Effector CD8-positive, alpha-beta T cell (primary cell): ENCODE measurements at places on chromosomes 7 and 10.

- DNase-seq: no peak
Observed at GRCh38 chr7:137097111-137097510, 228.7 kb downstream of the CHRM2 start.

DNA sequence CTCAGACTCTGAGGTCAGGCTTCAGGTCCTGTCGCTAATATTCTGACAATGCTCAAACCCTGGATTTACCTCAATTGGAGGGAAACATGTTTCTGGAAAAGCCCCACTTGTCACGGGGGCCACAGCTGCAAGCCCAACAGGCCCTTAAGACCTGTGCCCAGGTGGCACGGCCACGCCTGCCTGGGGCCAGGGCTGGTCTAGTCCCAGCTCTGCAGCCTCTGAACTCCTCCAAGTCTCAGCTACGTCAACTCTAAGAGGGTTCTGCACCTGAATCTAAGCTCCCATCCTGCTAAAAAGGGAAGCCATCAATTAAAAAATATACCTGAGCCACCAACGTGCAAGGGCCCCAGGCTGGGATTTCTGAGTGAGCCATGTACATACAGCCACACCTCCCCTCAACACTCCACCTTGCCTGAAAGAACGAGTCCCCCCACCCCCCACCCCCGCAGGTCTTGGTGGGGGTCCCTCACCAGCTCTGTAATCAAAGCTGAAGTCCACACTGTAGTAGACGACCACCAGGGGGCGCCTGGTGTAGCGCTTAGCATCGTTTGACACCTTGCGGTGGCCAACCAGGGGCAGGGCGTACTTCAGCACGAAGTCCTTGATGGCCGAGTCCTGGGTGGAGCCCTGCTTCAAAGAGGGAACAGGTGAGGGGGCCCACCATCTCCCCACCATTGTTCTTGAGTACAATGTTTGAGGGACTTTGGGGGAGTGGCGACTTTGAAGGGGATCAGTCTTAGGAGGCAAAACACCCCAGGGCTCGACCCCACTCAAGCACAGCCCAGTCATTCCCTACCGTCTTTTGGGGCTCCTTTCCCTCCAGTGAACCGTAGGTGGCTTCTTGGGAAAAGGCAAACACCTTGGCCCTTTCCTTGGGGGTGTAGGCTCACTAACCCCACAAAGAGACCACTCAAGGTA is 22.6 kb downstream of the PDIA4 start:
- DNase-seq: peak; percentile 81

DNA sequence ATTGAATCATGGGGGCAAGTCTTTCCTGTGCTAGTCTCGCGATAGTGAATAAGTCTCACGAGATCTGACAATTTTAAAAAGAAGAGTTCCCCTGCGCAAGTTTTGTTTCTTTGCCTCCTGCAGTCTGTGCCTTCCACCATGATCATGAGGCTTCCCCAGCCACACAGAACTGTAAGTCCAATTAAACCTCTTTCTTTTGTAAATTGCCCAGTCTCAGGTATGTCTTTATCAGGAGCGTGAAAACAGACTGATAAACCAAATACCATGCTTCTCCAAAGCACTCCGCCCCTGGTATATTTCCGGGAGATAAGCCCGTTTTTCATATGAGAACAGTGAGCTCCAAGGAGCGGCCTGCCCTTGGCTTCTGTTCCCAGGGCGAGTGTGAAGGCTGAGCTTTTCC is 118.9 kb downstream of the EVX1 start:
- DNase-seq: no peak

DNA sequence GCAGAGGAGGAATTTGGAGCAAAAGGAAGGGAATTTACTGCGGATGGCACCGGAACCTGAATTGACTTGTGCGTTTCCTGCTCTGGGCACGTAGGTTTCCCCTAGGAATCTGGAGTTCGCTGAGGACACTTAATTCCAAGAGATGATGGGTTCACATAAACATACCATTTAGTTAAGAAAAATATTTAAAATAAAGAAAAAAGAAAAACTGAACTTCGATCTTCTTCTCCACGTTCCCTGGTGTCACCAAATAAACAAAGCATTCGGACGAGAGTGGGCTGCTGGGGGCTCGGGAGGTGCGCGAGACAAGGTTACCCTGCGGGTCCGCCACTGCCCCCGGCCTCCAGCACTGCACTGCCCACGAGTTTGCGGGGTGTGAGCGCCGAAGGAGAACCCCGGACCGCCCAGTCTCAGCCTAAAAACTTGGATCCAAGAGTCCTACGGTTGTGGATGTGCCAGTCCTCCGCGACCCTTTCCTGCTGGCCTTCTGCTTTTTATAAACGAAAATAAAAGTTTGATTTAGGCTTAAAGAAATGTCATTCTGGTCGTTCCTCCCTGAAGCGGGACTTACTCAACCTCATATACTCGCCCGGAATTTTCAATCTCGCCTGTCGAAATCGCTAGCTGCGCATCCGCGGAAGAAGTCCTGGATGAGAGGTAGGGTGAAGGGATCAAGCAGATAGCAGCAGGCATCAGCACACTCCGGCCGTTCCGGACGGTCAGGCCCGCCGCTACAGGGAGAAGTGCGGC is 30.3 kb downstream of the SKIDA1 start:
- DNase-seq: no peak

DNA sequence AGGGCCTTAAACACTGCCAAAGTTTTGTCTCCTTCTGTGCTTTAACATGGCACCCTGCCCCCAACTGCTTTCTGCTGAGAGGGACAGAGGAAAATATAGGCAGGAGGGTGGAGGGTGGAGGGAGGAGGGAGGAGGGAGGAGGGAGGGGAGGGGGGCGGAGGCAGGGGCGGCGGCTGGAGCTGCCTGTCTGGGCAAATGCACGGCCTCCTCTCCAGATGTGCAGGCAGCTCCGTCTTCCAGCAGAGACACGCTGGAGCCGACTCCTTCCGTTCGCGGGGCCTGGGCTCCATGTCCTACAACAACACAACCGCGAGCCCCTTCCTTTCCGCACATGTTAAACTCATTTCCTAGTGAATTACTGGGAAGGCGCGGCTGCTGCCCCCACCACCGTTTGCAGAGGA is 14.2 kb downstream of the EBF3 start:
- no peak for DNase-seq

DNA sequence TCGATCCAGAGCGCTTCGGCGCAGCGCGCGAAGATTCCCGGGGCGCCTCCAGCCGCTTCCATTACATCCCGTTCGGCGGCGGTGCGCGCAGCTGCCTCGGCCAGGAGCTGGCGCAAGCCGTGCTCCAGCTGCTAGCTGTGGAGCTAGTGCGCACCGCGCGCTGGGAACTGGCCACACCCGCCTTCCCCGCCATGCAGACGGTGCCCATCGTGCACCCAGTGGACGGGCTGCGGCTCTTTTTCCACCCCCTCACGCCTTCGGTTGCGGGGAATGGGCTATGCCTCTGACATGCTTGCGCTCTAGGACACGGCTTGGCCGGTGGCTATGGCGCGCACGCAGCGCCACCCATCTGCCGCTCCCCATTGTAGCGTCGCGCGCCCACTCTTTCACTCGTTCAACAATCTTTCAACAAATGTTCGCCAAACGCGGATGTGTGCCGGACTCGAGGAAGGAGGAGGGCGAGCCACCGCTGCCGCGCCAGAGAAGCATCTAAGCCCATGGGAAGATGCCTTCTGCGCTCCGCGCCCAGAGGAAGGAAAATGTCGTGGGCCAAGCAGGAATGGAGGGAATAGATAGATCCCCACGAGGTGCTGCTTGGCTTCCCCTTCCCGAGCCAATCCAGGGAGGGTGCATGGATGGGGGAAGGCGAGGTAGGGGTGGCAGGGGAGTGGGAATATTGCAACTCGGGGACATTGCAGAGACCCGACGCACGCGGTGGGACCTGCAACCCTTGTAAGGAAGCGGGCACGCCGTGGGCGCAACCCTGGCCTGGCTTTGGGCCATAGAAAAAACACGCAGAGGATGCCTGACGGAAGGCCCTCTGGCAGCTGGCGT is 5.1 kb upstream of the CYP26A1 start:
- DNase-seq: no peak

DNA sequence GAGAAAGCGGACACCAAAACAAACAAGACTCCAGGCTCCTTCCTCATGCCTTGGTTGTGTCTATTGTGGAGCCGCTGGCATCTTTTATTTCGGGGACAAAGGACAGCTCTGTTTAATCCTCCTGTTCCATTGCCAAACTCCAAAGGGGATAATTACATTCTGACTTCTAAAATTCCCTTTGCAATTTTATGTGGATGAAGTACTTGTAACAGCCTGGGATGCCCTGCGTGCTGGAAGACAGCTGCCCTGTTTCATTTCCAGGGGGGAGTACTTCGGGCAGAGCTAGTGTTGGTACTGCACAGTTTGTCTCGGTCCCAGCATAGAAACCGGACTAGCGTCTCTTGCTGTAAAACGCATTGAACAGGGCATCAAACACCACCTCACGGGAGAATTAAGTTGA is 90.9 kb downstream of the BAMBI start:
- DNase-seq: no peak

- DNase-seq: no peak
Observed at GRCh38 chr10:59234816-59235429, 58.5 kb downstream of the PHYHIPL start.

DNA sequence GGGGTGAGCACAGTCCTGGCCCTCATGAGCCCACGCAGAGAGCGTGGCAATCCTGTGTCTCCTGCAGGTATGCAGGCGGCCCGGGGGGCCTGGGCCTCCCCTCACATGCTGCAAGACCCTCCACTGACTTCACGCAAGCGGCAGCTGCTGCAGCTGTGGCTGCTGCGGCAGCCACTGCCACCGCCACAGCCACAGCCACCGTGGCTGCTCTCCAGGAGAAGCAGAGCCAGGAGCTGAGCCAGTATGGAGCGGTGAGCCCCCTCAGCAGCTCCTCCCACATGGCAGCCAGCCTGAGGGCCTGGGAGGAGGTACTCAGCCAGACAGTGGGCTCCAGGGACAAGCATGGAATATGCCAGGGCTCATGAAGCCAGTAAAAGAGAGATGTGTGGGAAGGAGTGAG is 8.7 kb downstream of the ZMIZ2 start:
- DNase-seq: no peak

DNA sequence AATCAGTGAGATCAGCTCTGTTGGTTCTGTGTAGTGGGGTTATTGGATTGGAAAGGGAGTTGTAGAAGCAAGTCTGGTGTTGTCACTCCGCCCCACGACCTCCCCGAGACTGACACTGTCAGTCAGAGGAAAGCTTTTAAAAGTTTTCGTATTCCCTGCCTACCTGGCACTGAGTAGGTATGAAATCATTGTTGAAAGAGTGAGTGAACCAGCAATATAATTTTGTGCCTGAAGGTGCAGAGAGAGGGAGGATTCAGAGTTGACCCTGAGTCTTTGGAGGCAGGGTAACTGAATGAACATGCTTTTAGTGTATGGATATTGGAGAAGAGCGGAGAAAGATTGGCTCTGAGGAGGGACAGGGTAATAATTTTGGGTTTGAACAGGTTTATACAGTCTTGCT is 27.3 kb downstream of the CCNY start:
- no peak for DNase-seq

DNA sequence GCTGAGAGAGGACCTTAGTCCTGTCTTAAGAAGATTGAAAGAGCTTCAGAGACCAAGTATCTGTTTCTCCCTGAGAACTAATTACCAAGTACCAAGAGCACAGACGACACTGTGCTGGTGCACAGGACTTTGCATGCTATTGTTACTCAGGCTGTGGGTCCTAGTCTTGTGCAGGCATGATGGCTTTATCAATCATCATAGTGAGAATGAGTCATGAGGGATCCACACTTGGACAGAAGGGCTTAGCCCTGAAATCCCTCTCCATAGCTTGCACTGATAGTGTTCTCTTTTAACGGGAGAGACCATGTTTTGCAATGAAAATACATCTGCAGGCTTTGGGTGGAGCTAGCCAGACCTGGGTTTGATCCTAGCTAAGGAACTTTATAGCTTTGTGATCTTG is 93.3 kb downstream of the SORCS3 start:
- DNase-seq: no peak

GRCh38 chr7:36393826-36394225 is 4.2 kb downstream of the ANLN start:
- no peak for DNase-seq

DNA sequence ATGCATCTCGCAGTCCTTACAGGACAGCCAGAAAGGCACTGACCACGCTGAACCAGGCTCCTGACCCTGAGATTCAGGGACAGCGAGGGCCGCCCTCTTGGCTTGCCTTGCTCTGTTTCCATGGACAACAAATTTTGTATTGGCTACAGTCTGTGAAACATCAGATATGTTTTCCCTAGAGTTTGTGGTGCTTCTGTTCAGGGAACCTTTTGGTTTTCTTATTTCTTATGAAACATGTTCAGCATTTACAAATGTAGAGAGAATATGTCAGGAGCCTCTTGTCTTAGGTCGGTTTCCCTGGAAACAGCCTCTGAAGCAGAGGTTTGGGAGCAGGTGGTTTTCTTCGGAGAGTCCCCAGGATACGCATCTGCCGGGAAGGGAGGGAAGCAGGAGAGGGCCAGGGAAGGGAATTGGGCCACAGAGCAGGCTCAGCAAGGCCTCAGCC is 260.1 kb downstream of the CCDC3 start:
- DNase-seq: no peak

GRCh38 chr7:128701062-128701785 is 29.1 kb downstream of the GARIN1A start:
- no peak for DNase-seq

- DNase-seq: no peak
Observed at GRCh38 chr7:103773726-103774125, 215.7 kb downstream of the RELN start.

- DNase-seq: peak; percentile 41
Observed at GRCh38 chr7:149714910-149715471, 58.4 kb downstream of the ZNF467 start.

DNA sequence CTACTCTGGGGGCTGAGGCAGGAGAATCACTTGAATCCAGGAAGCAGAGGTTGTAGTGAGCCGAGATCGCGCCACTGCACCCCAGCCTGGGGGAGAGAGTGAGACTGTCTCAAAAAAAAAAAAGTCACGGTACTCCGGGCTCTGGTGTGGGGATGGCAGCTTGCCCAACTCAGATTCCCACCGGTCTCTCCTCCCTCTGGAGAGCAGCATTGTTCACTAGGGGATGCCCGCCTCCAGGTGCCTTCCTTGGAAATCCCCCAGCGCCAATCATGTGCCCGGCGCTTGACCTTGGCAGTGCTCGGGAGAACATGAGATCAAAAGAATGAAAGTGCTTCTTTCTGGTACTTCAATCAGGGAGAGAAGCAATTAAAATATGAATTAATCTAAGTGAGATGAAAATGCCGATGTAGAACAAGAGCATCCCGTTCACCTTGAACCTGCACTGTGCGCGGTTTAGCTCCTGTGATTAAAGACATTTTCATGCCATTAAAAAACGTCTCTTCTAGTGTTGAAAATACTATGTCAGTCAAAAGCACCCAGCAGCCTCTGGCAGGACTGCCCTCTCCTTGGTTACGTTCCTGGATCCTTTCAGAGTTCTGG is 1127.3 kb upstream of the AUTS2 start:
- no peak for DNase-seq

- no peak for DNase-seq
Observed at GRCh38 chr7:18916826-18917225, 200.6 kb downstream of the TWIST1 start.
